NAMALWA (cell line): ENCODE measurements at places on chromosomes 3 and 15.
A peak's percentile ranks its signal among the peaks of the same experiment; 100 is the strongest.

DNA sequence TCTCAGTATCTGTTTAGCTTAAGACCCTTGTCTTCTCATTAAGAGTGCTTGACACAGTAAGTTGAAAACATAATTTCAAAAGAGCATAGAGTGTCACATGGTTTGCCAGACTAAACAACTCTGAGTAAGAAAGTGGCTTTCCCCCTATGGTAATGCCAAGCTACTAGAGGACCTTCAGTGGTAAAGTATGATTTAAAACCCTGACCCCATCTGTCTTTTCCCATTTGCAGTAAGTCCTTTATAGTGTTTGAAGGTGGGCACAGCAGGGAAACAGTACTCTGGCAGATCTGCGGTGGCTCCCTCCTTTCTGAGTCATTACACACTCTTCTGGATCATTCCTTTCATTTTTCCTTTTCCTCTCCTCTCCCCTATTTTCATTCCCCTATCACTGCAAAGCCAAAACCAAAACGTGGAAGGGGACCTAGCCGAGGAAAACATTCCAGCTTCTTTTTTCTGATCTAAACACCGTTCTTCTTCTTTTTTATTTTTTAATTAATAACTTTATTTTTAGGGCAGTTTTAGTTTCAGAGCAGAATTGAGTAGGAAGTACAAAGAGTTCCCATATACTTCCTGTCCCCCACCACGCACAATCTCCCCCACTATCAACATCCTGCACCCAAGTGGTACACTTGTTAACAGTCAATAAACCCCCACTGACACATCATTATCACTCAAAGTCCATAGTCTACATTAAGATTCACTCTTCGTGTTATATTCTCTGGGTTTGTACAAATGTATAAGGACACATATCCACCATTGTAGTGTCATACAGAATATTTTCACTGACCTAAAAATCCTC, 74.7 kb downstream of the PPARG start:
- DNase-seq: no peak

DNA sequence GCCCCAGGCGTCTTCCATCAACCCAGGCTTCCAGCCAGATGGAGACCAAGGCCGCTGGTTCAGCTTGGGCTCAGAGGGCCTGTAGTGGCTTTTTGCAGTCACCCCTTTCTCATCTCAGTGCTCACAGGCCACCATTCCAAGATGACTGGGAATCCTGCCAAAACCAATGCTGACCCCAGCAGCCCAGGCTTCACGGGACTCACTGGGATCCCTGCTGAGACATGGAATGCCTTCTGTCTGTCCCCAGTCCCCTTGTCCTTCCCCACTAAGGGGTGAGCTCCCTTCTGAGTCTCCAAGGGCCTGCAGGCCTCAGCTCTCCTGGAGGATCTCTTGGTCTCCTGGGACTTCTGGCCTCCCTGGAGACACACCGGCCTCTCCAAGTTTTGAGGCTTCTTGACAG, 77.4 kb upstream of the SEC13 start:
- DNase-seq: no peak

DNA sequence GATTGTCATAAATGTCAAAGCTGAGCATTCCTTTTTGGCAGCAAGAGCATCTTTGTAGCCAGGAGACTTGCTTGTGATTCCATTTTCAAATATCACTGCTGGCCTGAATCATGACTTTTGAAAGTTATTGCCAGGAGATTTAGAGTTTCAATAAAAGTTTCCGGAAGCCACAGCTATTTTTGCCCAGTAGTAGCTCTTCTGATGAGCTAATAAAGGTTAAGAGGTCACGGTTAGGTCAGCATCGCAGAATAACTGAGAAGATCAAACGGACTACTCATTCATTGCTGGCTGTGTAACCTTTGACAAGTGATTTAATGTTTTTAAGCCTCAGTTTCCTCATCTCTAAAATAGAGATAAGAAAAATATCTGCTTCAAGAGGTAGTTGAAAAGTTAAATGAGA, 105.1 kb upstream of the ETV5 start:
- DNase-seq: no peak

- DNase-seq: no peak
These were observed 45.7 kb downstream of the EHHADH start for GRCh38 chr3:185207931-185208746.

- DNase-seq: no peak
These were observed 76.1 kb downstream of the ABHD5 start for GRCh38 chr3:43766672-43767465.

GRCh38 chr3:50609763-50610085, 1.9 kb downstream of the CISH start:
- DNase-seq: no peak

GRCh38 chr3:99895131-99895696, 77.6 kb downstream of the CMSS1 start:
- no peak for DNase-seq

DNA sequence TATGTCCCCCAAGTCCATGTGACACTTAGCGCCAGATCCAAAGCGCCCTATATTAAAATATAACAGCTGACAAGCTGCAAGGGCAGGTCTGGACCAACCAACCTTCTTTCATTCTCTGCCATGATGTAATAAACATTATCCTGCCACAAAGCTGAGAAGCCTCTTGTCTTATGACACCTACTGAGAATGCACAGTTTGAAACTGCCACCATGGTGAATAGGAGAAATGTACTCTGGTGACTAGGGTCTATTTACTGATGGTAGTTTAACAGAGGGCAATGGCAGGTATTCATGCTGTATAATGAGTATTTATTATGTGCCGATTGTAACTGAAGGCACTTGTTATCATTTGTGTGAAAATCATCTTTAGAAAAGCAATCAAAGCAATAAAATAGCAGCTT, 634.0 kb downstream of the OTOL1 start:
- no peak for DNase-seq

GRCh38 chr3:15009167-15009566, 55.9 kb downstream of the MRPS25 start:
- no peak for DNase-seq

DNA sequence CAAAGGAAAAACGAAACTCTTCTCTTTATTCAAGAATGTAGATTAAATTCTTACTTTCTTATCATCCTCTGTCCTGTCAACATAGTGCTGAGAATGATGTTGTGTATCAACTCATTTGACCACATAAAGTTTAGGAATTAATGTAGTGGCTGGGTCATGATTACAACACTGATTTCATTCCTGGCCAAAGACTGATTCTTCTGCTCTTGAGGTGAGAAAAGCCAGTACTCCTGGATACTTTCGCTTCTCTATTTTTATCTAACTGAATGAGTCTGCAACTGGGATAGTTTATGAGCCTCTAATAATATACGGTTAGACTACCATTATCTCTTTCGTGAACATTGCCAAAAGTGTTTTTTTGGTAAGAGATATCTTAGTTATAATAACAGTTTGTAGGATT, 173.0 kb downstream of the LPP start:
- DNase-seq: no peak

GRCh38 chr15:73716417-73716816, 32.2 kb downstream of the CD276 start:
- no peak for DNase-seq

DNA sequence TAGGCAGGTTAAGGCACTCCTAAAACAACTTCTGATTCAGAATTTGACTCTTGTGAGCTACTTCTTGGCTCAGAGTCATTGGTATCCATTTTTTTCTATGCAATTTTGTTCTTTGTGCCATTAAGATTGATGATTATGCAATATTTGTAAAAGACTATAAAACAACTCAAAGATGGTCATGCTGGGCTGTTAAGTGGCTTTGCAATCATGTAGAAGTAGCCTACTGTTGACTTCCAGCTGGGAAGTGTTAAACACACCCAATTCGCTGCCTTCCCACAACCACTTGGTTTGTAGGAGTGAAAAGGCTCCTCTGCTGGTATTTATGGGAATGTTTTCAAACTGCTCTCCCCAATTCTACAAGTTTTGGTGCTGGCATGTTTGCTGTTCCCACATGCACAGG, 74.7 kb upstream of the COL6A6 start:
- no peak for DNase-seq

DNA sequence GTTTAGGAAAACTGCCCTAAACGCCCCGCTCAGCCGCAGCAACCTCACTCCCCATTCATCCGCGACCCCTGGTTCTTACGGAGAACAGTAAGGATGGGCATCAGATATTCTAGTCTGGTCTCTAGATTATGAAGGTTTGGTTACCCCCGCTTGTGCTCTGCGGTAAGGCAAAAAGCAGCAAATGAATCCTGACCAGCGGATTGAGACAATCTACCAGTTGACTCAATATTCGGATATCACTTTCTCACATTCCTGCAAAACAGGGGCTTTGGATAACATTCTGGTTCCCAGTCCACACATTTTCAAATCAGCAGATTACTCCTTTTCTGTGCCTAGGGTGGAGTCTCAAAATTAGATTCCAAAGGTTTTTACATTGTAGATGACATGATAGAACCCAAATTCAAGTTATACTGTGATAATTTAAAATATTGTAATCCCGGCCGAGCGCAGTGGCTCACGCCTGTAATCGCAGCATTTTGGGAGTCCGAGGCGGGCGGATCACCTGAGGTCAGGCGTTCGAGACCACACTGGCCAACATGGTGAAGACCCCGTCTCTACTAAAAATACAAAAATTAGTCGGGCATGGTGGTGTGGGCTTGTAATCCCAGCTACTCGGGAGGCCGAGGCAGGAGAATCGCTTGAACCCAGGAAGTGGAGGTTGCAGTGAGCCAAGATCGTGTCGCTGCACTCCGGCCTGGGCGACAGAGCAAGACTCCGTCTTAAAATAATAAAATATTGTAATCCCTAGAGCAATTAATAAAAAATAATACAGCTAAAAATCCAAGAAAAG, 1.1 kb upstream of the CYFIP1 start:
- DNase-seq: no peak

- DNase-seq: peak; percentile 85
These were observed 17.4 kb upstream of the SHF start for GRCh38 chr15:45205192-45205591.

DNA sequence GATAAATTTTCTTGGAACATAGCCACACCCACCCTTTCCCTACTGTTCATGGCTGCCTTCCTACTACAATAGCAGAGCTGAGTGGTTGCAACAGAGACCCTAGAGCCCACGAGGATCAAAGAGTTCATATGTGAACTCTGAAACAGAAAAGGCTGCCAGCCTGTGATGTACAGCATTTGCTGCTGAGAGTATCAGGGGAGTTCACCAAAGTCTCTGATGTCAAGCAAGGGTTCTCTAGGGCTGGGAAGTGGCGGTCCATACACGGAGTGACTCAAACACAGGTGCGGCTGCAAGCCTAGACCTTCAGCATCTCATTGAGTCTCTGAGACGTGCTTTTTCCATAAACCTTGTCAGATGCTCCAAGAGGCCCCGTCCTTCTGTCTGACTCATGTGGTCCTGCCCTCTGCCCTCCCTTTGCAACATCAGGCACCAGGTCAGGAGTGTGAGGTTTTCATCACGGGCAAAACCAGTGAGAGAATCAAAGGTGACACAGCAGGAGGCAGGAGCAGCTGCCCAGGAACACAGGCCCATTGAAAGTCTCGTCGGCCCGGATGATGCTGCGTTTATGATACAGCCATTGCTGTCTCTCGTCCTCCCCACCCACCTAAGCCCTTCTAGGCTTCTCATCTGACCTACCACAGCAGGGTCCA, 42.9 kb downstream of the PCSK6 start:
- DNase-seq: no peak

- no peak for DNase-seq
These were observed 59.0 kb downstream of the DPPA2 start for GRCh38 chr3:109257269-109257668.

DNA sequence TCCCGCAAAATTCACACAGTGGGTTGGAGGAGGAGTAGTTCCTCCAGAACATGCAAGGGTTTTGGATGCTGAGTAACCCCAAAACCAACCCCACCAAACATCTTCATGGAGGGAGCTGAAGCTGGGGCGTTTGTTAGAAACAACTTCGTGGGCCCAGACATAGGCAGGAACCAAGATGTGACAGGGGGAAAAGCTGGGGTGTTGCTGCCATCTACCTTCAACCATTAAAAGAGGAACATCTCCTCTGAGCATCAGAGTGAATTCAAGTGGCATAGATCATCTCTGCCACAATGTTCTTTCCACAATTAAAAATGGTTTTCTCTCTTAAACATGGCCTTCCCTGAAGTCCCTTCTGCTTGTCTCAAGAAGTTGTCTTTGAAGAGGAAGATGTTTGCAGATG, 20.5 kb downstream of the SIDT1 start:
- DNase-seq: peak; percentile 27

GRCh38 chr3:67083277-67083676, 85.2 kb downstream of the KBTBD8 start:
- DNase-seq: peak; percentile 28

GRCh38 chr15:37101980-37102304, 1.6 kb upstream of the MEIS2 start:
- DNase-seq: no peak

- DNase-seq: no peak
These were observed 3.1 kb downstream of the HRH1 start for GRCh38 chr3:11157421-11157820.

DNA sequence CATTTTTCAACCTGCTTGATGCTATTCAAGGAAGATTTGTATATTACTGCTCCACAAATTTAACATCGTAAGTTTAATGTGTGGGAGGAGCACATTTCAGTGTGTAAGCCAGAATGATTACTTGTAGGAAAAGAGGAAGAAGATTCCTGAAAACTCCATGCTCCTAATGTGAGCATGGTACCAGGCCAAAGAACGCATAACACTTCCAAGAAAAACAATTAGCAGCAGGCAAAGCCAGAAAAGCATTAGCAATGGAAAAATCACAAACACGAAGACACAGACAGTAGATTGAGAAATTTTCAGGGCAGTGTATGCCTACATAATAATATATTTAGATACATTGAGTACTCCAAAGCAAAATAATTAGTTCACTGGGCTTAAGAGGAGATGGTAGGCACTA, 96.6 kb upstream of the CBLB start:
- no peak for DNase-seq

- peak; percentile 37 for DNase-seq
These were observed 20.1 kb upstream of the PLSCR5 start for GRCh38 chr3:146625186-146625775.

DNA sequence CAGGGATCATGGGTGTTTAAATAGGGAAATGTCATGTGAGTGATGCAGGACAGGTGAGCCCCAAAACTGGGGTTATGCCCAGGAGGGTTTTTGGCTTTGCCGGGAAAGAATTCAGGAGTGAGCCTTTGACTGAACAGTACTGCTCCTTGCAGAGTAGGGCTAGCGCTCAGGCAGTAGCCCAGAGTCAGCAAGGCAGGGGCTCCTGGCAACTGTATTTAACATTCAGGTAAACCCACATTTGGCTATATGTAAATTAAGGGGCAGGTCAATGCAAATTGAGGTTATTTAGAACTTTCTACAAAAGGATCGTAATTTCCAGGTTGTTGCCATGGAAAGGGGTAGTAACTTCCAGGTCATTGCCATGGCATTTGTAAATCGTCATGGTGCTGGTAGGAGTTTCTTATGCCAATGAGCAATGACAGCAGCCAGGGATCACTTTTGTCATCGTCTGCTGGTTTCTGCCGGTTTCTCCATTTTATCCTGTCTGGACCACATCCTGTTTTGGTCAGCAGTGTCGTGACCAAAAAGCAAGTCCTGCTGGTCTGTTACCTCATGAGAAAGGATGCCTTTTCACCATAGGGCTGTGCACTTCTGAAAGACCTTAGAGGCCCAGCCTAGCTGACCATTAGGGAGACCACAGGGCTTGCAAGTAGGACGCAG, 24.3 kb downstream of the MTHFS start:
- no peak for DNase-seq

GRCh38 chr3:184586851-184587250, 25.3 kb downstream of the EPHB3 start:
- no peak for DNase-seq
